ENCODE measurements at places on chromosomes 1 and 21.

DNA sequence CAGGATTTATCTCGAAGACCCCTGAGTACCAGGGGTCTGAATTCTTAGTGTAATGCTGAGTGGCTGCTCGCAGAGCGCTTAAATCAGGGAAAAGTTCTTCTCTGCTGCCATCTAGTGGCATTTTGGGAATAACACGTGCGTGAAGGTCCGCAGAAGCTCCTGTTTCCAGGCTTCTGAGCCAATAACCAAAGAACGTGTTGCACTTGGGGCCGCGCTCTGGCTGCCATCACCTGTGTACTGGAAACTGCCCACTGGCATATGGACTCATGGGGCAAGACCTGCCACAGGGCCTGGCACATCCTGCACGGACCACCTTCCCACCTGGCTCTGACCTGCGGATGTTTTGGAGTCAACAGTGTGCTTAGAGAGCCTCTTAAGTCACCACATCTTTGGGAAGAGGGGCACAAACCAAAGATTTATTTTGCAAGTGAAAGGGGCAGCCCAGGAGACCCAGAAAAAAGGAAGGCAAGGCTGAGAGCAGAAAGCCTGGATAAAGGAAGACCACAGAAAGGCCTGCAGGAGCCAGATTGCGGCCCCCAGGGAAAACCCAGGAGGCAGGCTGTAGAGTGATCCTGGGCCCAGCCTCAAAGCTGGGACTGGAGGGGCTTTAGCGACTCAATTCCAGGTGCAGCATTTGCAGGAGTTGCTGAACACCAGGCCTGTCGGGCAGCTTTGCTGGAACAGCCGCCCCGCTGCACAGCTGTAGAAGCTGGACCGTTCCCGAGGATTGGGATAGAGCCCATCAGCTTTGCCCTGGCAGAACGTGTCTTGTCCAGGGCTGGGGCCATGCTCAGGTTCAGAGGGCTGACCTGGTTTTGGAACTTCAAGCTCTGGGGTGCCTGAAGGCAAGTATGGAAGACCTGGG is 13.0 kb downstream of the CHIT1 start:
- peak; percentile 80 for DNase-seq

DNA sequence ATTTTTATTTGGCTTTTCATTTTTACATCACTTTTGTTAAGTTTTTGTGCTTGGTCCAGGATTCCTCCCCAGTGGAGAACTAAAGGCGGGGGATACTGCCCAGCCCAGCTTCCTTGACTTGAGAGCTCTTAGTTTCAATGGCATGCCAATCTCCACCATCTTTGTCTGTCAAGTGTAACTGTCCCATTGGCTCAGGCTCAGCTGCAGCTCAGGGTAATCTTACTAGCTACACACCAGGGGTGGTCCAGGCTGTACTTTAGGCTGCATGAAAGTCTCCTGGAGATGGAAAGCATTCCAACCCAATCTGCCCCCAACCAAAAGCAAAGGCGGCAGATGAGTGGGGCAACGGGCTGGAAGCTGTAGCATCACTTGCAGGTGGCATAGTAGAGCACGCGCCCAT is 31.4 kb downstream of the CAMK1G start:
- DNase-seq, result no peak

GRCh38 chr1:214864896-214865688 is 217.4 kb upstream of the KCNK2 start:
- peak; percentile 53 for DNase-seq

DNA sequence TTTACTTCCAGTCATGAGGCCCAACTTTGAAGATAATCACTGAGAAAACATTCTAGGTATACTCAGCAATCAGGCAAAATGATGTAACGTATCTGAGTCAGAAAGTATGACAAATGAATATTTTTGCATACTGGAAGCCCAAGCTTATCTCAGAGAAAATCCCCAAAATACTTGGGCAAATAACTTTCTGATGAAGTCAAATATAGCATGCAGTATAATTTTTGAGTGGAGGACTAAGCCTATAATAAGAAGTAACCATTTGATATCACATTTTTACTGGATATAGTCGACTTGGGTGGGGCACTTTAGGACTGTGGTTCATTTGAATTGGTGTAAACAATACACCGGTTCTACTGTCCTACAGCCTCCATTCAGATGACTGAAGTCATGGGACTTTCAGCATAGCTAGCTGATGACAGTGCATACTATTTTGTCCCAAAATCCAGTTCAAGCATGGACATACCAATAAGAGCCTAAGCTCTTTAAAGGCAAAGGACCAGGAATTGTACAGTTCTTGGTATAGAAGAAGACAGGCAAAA is 2.3 kb upstream of the GADD45A start:
- peak; percentile 70 for DNase-seq

Data from GM03348 (cell line).